Sigmoid colon (tissue), 7 donors: ENCODE measurements at places on chromosomes 2 and 18.

DNA sequence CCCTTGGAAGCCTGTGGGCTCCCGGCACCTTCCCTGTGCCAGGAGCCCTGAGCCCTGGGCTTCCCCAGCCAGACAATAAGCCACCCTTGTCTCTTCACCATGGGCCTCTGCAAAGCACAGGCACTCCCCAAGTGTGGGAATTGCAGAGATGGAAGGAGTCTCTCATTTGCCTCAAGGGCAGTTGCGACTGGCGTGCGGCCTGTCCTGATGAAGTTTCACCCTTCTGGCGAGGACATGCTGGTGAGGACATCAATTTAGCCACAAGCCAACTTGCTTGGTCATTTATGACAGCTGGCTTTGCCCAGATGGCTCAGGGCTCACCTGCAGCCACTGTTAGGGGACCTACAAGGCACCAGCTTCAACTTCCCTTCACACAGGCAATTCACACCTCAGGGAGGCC is 180.2 kb downstream of the ANAPC1 start:
- DNase-seq: no peak

DNA sequence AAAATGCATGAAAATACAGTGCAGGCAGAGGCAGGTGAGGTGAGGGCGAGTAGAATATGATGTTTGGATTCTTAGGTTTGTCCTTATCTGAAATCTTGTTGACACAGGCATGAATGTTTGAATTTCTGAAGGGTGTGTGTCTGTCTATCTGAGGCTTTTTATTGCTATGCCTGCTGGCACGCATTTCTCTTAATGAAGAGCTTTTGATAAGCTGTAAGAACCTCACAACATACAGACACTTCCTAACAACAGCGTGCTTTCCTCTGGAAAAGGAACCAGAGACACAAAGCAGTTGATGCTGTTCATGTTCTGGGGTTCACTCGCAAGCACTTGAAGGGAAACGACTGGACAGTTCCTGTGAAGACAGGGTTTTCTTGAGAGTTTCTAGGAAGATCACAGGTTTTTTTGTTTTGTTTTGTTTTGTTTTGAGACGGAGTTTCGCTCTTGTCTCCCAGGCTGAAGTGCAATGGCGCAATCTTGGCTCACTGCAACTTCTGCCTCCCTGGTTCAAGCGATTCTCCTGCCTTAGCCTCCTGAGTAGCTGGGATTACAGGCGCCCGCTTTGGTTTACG is 33.3 kb upstream of the CABLES1 start:
- DNase-seq: no peak

DNA sequence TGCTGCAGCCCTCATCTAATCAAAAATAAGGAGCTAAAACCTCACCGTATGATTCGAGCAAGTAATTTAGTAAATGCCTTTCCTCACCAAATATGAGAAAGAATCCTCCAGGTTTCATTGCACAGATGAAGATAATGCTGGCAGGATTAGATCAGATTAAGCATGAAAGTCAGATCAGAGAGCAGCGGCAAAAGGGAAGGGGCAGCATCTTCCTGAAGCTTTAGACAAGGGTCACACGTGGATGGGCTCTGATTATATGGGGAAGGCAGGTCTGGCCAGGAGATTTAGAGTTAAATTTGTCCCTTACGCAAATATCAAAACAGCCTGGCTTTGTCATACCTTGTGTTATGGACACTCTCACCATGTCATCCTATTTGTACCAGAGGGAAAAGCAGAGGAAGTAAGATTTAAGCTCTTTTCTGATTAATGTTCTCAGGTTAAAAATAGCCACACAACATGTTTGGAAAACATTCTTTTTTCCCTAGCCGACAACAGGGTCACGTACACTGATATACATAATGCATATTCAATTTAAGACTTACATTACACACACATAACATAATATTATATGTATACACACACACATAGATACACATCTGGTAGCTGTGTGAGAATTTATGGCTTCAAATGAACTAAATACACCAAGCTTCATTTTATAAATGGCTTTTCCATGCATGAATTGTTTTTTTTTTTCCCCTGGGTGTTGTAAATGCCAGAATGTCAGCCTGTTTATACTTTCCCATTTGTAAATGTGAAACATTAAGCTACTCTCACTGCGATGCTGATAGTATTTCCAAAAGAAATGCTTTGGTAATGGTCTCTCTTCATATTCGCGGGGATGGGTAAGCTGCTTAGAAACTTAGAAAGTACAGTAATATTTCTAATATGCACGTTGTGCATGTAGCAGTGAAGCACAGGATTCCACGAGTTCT is 196.3 kb upstream of the SIX3 start:
- no peak for DNase-seq

GRCh38 chr2:22406625-22407024 is 978.4 kb upstream of the KLHL29 start:
- DNase-seq: no peak

DNA sequence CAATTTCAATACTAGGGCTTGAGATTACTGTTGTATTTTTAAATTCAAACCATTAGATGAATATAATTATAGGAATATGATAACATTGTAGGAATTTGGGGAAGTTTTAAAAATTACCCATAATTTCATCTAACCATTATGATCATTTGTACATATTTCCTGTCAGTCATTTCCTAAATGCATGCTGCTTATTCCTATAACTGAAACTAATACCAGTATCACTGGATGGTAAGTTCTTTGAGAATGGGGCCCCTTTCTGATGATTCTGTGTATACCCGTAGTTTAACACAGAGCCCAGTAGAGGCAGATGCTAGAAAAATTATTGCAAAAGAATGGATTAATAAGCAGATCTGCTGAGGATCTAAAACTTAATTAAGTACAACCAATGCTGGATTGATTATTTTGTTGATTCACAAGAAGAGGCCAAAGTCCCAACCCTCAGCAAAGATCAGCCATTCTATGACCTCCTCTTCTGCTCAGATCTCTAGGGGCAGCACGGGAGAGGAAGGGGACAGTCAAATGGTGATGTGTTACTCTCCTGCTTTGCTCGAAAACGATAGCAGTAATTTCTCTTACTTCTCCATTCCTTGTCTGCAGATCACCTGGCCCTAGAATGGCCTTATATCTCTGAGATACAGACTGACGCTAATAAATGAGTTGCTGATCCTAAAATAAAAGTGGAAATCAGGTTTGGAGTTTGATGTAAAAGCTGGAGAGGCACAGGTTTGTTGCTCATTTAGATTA is 69.5 kb upstream of the PELI1 start:
- no peak for DNase-seq
